ENCODE measurements at places on chromosomes 4 and X. TPM values are rescaled to one million over a fixed set of nuclear protein-coding genes. Genes with fewer than 3 reads are reported as not detected.

SHROOM3 gene
- 25.5 TPM for polyA plus RNA-seq

ZNF157 gene
- polyA plus RNA-seq, result not detected

TRIM2 gene
- polyA plus RNA-seq, result 107 TPM

AP1S2 gene
- 19.1 TPM for polyA plus RNA-seq

GPM6B gene
- 0.54 TPM for polyA plus RNA-seq

DNA sequence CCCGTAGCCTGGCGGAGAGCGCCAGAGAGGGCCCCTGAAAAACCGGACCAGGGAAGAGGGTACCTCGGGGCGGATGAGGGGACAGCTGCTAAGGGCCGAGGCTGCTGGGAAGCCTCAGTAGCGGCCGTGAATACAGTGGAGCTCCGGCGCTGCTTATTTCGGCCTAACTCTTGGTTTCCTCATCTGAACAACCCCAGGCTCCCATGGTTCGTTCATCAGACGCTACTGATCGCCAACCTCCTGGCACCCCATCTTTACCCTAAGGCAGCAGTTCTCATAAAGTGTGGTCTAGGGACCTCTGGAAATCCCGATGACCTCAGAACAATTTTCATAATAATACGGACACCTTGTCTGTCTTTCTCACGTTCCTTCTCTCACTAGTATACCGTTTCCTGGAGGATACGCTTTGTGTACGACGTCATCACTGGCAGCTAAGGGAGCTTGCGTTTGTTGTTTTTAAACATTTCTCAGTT, 645 bp upstream of the RAB28 start:
- H3K27ac ChIP-seq, result peak overlapping the region; percentile 95
- no peaks in the 10 kb centered on the region for H3K36me3 ChIP-seq
- H3K4me1 ChIP-seq, result peaks cover 5% of the 10 kb centered on the region
- no peaks in the 10 kb centered on the region for H3K27me3 ChIP-seq
- peak overlapping the region; percentile 74 for H3K4me3 ChIP-seq

DNA sequence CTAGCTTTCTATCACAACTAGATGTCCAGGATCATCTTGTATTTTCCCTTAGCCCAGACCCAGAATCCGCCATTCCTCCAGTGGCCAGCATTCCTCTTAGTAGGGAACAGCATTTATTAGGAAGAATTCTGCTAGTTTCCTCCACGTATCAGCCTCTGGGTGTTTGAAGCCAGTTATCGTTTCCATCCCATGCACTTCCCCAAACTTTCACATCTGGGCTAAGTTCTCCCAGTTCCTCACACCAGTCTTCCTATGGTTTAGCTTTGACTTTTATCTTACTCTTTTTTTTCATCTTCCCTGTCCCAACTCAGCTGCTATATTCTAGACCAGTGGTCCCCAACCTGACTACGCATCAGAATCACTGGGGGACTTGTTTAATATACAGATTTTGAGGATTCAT, 53.5 kb upstream of the PRSS48 start:
- H3K27me3 ChIP-seq, result no peaks in the 10 kb centered on the region
- no peak overlapping the region for H3K27ac ChIP-seq
- H3K36me3 ChIP-seq, result no peaks in the 10 kb centered on the region
- H3K4me1 ChIP-seq, result no peaks in the 10 kb centered on the region
- no peak for DNase-seq

GRCh38 chrX:153984351-153985178, 12.0 kb downstream of the TMEM187 start:
- no peak overlapping the region for H3K4me3 ChIP-seq
- no peaks in the 10 kb centered on the region for H3K27me3 ChIP-seq
- DNase-seq, result no peak
- no peak overlapping the region for H3K27ac ChIP-seq
- no peaks in the 10 kb centered on the region for H3K36me3 ChIP-seq

GRCh38 chrX:97616883-97617530, 733.3 kb downstream of the RPA4 start:
- H3K4me1 ChIP-seq, result no peaks in the 10 kb centered on the region
- H3K36me3 ChIP-seq, result no peaks in the 10 kb centered on the region
- DNase-seq, result no peak
- no peak overlapping the region for H3K27ac ChIP-seq

DNA sequence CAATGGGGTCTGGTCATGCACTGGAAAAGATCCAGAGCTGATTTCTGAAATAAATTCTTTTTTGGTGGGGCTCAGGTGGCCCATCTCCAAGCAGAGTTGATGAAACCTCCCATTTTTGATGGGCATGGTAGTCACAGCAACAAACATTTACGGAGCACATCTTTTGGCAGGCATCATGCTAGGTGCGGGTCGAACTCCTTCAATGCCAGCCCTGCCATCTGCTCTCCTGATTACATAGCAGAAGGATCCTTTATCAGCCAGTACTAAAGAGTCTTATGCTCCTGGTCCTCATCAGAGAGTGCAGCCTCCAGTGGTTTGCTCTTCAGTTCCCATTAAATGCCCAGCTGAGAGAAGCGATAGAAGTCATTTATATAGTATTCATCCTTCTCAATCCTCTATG, 121.7 kb downstream of the GRXCR1 start:
- no peak overlapping the region for H3K27ac ChIP-seq
- H3K4me3 ChIP-seq, result no peak overlapping the region
- H3K4me1 ChIP-seq, result no peaks in the 10 kb centered on the region

DNA sequence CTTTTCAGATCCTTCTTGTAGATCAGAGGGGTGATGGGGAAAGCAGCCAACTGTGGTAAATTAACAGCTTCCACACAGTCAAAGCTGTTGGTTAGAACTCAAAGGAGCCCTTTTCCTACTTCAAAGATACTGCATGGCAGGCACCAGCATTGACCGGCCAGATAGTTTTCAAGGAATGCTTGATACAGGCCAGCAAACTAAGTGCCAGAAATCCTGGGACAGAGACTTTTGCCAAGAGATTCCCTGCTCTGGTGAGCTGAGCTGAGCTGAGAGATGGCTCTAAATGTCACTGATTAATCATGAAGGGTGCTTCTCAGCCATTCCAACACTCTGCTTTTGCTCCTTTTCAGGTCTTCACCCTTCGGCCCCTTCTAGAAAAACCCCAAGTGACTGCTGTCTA, 131.6 kb upstream of the MED14 start:
- no peaks in the 10 kb centered on the region for H3K4me1 ChIP-seq
- H3K4me3 ChIP-seq, result no peak overlapping the region
- H3K36me3 ChIP-seq, result no peaks in the 10 kb centered on the region

GRCh38 chr4:24181005-24181404, 291.2 kb upstream of the PPARGC1A start:
- no peaks in the 10 kb centered on the region for H3K27me3 ChIP-seq
- no peaks in the 10 kb centered on the region for H3K36me3 ChIP-seq
- no peak overlapping the region for H3K4me3 ChIP-seq
- no peak for DNase-seq
- H3K27ac ChIP-seq, result no peak overlapping the region
- no peaks in the 10 kb centered on the region for H3K4me1 ChIP-seq

- H3K4me3 ChIP-seq, result no peak overlapping the region
- H3K27me3 ChIP-seq, result no peaks in the 10 kb centered on the region
- no peak overlapping the region for H3K27ac ChIP-seq
- H3K4me1 ChIP-seq, result no peaks in the 10 kb centered on the region
- no peak for DNase-seq
- no peaks in the 10 kb centered on the region for H3K36me3 ChIP-seq
These were observed 12.8 kb upstream of the SLC39A8 start for GRCh38 chr4:102358128-102358527.

DNA sequence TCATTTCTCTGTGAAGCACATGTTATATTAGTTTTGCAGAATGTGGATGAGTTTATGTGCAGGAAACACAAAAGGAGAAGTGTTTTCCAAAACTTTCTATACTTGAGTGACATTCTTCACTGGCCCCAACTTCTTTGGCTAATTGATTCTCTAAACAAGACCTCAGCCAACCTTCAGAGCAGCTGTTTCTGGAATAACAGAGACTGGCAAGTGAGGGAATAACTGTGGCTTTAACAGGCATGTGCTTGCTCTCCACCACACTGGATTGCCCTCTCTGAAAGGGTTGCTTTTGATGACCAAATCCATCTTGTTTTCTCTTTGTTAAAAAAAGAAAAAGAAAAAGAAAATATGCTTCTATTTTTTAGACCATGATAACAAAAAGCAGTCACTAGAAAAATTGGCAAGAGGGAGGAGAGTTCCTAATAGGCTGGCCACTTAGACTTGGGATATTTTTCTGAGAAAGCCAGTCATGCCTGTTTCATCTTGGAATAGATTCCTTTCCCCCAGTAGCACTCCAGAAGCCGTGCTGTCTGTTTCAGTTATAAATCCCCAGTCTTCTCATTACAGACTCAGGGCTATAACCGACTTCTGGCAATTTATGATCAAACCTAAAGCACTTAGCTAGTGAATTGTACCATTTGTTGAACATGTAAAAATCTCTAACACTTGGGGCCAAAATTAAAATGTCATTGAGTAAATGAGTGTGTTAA, 295.0 kb upstream of the NR3C2 start:
- DNase-seq, result no peak
- no peaks in the 10 kb centered on the region for H3K27me3 ChIP-seq
- no peaks in the 10 kb centered on the region for H3K36me3 ChIP-seq

DNA sequence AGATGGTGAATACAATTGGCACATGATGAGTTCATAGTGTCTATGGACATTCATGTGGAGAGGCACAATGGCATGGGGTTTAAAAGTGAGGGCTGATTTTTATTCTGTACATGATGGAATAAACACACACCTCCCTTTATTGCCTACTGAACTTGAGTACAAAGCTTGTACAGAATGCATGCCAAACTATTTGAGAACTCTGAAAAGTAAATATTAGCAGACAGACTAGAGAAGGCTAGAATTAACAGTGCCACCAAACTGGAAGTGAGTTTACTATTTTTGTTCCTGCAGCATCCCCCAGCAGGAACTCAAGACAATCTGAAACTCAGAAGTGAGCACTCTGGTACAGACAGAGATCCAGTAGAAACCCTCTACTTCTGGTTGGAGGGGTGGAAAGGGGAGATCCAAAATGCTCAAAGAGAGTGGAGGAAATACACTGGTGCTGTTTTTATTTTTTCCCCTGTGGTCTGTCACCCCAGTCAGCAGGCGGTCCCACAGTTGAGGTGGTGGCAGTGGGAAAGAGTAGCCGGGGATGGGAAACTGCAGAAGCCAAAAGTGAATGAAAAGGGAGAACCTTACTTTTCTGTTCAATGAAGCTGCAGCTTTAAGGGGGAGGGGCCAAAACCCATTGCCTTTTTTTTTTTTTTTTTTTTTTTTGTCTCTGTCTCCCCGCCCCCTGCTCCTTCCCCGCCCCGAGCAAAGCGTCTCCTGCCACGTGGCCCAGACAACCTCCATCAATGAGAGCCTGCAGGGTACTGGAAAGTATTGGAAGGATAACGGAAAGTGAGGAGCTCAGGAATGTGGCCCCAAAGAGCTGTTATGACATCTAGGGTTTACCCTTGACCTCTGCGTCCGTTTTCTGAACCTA, 20.5 kb downstream of the AKAP4 start:
- peaks cover 5% of the 10 kb centered on the region for H3K4me1 ChIP-seq
- H3K27ac ChIP-seq, result no peak overlapping the region
- H3K36me3 ChIP-seq, result no peaks in the 10 kb centered on the region

- H3K27ac ChIP-seq, result no peak overlapping the region
- H3K4me3 ChIP-seq, result no peak overlapping the region
- H3K4me1 ChIP-seq, result no peaks in the 10 kb centered on the region
These were observed 23.2 kb upstream of the PIGA start for GRCh38 chrX:15358533-15358932.

GRCh38 chrX:40227125-40227524, 129.4 kb upstream of the BCOR start:
- no peak overlapping the region for H3K27ac ChIP-seq
- H3K36me3 ChIP-seq, result no peaks in the 10 kb centered on the region
- DNase-seq, result no peak

GRCh38 chr4:77190053-77190452, 33.0 kb downstream of the CCNG2 start:
- no peaks in the 10 kb centered on the region for H3K36me3 ChIP-seq
- no peak overlapping the region for H3K27ac ChIP-seq
- H3K4me3 ChIP-seq, result no peak overlapping the region
- no peaks in the 10 kb centered on the region for H3K27me3 ChIP-seq
- DNase-seq, result no peak

DNA sequence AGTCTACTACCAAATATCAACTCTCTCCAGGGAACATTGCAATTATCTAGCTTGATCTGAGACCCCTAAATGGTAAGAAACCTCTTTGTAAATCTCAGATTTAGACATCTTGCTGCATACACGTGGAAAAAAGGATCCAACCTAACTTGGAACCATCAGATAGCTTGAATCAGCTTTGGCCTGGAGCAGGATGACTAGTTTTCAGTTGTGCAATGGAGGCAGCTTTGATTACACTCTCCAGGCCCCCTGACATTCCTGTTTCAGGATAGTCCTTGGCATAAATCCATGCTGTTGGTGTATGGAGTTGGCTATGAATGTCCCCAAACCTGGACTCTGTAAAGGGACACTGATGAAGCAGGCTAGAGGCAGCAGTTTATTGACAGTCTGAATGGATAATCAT, 1061.9 kb upstream of the TENM3 start:
- no peak overlapping the region for H3K27ac ChIP-seq
- H3K36me3 ChIP-seq, result no peaks in the 10 kb centered on the region
- H3K4me3 ChIP-seq, result no peak overlapping the region
- no peak for DNase-seq

DNA sequence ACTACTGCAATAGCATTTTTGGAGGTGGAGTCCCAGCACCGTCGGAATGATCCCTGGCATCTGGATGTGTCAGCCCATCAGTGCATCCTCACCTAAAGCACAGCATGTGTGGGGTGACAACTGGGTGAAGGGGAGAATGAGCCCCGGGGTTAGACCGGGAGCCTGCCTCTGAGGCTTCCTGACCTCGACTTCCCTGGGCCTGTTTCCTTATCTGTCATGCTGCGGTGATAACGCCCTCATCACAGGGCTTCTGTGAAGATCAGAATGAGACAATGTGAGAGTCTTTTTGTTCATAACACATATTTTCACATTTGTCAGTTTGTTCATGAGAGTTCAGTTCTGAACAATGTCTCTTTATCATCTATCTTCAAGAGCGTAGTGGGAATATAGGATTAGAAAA, 31.1 kb upstream of the PDLIM3 start:
- no peaks in the 10 kb centered on the region for H3K36me3 ChIP-seq
- H3K27ac ChIP-seq, result no peak overlapping the region
- no peak overlapping the region for H3K4me3 ChIP-seq
- no peaks in the 10 kb centered on the region for H3K27me3 ChIP-seq

GRCh38 chr4:336099-336892, 1.3 kb upstream of the ZNF141 start:
- peak overlapping the region; percentile 71 for H3K4me3 ChIP-seq
- no peaks in the 10 kb centered on the region for H3K27me3 ChIP-seq
- H3K36me3 ChIP-seq, result no peaks in the 10 kb centered on the region
- no peaks in the 10 kb centered on the region for H3K4me1 ChIP-seq
- H3K27ac ChIP-seq, result peak overlapping the region; percentile 84

GRCh38 chrX:28697732-28698131, 110.5 kb downstream of the IL1RAPL1 start:
- DNase-seq, result no peak
- no peaks in the 10 kb centered on the region for H3K36me3 ChIP-seq
- no peaks in the 10 kb centered on the region for H3K27me3 ChIP-seq
- no peak overlapping the region for H3K4me3 ChIP-seq

GRCh38 chr4:58560736-58561135, 1450.6 kb upstream of the IGFBP7 start:
- no peaks in the 10 kb centered on the region for H3K36me3 ChIP-seq
- H3K4me1 ChIP-seq, result no peaks in the 10 kb centered on the region
- no peak for DNase-seq
- H3K27me3 ChIP-seq, result no peaks in the 10 kb centered on the region
- H3K4me3 ChIP-seq, result no peak overlapping the region
- H3K27ac ChIP-seq, result no peak overlapping the region
